ENCODE measurements at places on chromosomes 7 and 10.

DNA sequence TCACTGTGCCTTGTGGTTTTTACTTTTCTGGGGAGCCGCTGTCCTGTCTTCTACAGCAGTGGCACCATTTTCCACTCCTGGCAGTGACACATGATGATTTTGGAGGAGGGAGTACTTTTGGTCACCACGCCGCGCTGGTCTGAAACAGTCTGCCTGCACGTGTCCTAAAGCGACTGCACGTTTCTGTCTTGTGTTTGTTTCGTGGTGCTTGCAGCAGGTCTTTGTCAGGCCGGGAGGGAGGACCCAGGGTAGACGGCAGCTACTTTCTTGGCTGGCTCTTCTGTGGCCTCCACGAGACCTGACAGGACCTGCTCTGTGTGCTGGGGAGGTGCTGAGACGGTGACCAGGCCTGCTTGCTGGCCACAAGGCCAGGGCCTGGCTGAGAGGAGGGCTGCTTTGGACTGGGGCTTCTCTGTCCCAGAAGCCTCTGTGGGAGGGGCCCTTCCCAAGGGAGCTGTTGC, 82.0 kb downstream of the GLRX3 start:
- DNase-seq = no peak

DNA sequence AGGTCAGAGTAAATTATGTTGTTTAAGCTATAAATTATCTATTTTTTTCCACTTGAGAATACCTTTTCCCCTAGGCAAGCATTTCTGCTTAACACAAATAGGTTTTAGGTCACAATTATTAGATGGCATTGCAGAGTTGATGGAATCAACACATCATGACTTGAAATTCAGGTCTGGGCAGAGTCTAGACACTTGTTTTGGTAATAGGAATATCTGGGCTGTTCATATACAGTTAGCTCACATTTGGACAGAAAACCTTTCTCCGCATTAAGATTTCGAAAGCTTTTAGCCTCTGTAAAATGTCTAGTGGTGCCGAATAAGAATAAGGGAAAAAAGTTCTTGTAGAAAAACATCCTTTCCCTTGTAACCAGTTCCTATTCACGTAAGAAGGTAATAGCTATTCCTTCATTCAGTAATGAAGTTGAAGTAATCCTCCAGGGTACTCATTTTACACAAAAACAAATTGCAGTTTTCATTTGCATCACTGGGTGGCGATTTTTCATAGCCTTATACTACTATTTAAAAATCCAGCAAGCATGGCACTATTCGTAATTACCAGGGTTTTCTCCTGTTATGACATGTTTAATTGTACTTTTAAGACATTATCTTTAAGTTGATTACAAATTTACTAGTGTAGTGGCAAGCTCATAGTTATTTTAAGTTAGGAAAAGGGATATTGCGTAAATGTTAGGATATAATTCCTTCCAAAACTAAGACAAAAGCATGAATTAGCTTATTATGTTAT, 37.0 kb downstream of the RPA3 start:
- DNase-seq = peak; percentile 87

DNA sequence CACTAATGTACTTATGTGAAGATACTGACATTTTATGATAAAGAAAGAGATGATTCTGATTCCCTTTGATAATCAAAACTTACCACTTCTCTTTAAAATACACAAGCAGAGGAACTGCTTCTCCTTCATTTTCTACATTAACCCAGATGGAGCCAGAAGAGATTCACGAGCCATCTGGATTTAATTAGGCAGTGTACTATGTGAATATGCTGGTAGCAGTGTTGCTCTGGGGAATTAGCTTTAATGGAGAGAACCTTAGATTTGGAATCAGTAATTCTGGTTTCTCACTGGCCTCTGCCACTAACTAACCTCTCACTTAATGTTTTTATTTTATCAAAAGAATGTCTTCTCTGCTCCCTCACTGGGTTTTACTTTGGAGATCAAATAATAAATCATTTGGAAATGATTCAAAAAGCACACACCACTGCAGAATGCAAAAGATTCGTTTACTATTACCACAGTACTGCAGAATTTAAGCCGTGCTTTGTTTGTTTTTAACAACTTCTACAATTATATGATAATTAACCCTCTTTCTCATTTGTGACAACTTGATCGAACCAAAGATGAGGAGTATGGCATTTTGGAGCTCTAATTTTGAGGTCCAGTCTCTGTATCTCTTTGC, 77.5 kb upstream of the PHYHIPL start:
- no peak for DNase-seq

- no peak for DNase-seq
Observed at GRCh38 chr7:71507680-71508602, 376.0 kb downstream of the GALNT17 start.

GRCh38 chr10:30047430-30047829, 12.0 kb downstream of the JCAD start:
- DNase-seq = no peak

DNA sequence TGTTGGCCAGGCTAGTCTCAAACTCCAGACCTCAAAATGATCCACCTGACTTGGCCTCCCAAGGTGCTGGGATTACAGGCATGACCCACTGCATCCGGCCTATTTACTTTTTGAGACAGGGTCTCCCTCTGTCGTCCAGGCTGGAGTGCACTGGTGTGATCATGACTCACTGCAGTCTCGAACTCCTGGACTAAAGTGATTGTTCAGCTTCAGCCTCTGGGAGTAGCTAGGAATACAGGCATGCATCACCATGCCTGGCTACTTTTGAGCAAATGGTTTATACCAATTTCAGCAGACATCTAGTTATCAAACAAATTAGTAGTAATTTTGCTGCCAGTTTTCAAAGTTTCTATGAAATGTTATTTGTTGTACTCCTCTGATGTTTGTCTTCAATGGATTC, 2.2 kb upstream of the WAC start:
- DNase-seq = no peak

DNA sequence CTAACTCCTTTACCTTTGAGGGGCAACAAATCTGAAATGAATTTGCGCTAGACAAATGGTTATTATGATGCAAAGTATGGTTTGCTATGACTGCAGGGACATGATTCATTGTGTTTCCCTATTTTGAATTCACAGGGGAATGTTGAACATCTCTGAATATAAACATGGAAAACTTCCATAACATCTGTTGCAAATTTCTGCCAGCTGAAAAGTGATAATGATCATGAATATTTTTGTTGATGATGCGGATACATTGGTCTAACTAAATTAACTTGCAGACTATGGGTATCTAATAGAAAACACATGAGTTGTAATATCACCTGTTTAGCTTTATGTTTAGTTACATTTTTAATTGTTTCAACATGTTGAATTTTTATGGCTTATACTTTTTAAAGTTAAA, 1325.5 kb downstream of the REEP3 start:
- DNase-seq = no peak

DNA sequence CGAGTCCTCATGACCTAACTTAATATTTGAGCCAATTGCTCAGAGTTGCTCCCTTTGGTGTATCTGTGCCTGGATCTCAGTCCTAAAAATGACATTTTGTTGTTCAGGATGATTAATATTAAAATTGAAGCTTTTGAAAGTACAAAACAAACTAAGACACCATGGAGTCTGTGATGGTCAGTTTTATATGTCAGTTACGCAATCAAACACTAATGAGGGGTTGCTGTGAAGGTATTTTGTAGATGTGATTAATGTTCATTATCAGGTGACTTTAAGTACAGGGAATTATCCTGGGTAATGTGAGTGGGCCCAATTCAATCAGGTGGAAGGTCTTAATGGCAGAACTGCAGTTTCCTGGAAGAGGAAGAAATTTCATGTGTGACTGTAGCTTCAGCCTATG, 546.7 kb downstream of the REEP3 start:
- DNase-seq = no peak

- peak; percentile 2 for DNase-seq
Observed at GRCh38 chr10:99329554-99330346, 594 bp downstream of the CNNM1 start.

GRCh38 chr7:141295367-141295895, 221.6 kb downstream of the TMEM178B start:
- DNase-seq = no peak

DNA sequence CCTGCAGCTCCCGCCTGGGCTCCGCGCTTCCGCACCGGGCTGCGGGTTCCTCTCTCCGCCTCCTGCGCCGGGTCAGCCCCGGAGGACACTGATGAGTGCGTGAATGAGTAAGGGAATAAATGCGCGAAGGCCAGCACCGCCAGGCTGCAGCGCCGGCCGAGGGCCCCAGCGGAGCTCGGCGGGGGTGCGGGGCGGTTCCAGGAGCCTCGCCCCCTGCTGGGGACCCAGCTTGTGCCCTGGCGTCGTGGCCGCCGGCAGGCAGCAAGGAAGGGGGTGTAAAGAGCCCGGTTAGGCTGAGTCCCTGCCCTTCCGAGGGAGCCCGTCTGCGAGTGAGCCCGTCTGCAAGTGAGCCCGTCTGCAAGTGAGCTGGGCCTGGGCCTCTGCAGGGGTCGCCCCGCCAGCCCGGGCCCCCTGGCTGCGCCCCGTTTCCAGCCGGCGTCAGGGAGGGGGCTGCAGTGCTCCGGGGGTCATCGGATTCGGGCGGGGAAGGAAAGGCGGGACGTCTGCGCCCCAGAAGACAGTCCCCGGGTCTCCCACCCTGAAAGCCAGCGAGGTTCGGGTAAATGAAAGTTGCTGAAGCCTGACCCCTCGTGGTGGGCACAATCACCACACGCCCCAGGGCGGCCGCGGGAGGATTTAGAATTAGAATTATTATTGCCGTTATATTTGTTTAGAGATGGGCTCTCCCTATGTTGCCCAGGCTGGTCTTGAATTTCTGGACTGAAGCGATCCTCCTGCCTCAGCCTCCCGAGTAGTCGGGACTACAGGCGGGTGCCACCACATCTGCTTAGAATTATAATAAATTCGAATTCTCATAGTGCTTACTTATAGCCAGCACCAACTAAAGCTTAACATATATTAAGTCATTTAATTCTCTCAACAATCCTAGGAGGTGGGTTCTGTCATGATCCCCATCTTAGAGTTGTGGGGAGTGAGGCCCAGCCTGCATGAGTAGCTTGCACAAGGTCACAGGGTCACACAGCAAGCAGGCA, 8.6 kb upstream of the CRYGN start:
- DNase-seq = peak; percentile 57

DNA sequence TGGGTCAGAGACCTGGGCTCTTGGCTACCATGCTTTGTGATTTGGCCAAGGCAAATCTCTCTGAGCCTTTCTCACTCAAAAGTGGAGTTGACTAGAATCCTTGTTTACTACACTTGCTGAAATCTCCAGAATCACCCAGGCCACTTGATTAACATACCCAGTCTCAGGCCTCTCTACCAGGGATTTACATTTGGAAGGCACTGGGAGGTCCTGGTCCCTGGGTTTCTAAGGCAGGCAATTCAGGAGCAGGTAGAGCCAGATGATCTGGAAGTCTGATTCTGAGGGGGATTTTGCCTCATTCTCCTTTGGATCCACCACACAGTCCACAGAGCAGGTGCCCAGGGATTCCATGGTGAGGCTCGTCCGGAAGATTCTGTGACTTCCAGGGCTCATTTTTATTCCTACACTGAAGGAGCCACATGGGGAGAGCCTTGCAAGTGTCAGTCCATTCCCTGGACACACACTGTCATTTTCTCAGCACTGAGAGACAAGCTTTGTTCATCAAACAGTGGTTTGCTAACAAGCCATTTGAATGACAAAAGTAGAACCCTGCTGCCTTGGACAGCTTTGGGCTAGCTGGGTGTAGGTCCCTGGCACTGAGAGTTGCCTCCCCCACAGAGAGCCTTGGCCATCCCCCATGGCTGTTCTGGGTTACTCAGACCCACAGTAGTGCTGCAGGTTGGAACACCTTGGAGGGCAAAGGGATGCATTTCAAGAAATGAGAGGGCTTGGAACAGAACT, 74.2 kb downstream of the NOC3L start:
- no peak for DNase-seq

GRCh38 chr10:31977440-31978155, 49.0 kb upstream of the ARHGAP12 start:
- DNase-seq = no peak

GRCh38 chr10:100835810-100836209, 77.0 kb upstream of the SLF2 start:
- DNase-seq = no peak

DNA sequence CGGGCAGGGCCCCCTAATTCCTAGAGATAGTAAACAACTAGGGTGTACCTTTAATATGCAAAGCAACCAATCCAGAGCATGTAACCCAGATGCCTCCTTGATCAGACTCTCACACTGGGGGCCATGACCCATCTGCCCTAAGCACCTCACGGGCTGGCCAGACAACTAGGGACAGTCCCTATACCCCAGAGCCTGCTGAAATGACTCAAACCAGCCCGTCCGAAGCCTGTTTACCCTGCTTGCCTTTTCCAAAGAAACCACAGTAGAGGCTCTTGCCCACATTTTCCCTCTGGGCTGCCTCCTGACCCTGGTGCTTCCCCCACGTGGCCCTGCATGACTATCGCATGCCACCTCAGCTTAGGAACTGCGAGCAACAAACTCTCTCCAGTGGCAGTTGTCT, 46.2 kb downstream of the RGS10 start:
- no peak for DNase-seq

GRCh38 chr7:28792858-28793257, 165.3 kb downstream of the TRIL start:
- no peak for DNase-seq

- no peak for DNase-seq
Observed at GRCh38 chr7:93150200-93150835, 2.1 kb upstream of the SAMD9L start.

DNA sequence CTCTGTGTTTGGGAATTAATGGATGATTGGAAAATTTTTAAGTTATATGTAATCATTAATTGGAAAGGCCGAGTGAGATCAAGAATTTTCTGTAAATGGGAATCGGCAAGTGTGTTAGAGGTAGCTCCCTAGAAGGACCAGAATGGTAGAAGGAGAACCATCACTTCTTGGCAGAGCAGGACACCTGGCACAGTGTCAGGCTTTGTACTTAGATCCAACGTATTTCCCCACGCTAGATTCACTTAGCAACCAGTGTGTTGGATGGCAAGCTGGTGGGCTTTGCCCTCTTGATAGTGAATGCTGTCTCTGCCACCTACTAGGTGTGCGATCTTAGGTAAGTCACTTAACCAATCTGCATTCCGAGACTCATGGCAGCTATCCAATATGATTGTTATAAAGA, 107.8 kb upstream of the ZNF438 start:
- no peak for DNase-seq

DNA sequence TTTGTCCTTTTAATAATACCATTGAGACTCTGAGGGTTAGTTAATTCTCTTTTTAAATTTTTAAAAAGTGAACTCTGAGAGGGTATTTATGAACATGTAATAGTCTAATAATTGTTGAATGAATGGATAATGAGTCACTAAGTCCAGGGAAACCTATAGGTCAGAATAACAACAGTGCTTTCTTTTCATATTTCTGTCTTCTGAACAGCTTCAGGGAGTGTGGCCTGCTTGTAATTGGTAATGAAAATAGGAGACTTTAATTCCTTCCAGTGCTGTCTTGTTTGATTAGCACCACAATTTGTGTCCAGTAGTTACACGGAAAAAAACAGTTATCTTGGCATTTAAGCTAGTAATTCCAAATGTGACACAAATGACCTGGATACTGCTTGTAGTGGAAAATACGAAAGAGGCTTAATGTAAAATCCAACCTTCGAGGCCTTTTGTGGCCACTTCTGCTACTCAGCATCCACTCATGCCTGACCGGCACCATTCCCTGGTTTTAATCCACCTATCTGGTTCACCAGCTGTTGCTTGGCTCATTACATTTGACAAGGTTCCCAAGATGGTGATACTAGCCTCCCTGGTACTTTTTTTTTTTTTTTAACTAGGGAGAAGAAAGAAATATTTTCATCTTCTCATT, 149.3 kb upstream of the IMMP2L start:
- DNase-seq = no peak

All from hematopoietic multipotent progenitor cell treated with erythropoietin and hydrocortisone succinate and interleukin-3 and kit ligand, for 8 days (in vitro differentiated cells).